CD4-positive, alpha-beta T cell treated with Interleukin-10 for 1 hour (primary cell): ENCODE measurements at places on chromosomes 4 and X.
A peak's percentile ranks its signal among the peaks of the same experiment; 100 is the strongest.

DNA sequence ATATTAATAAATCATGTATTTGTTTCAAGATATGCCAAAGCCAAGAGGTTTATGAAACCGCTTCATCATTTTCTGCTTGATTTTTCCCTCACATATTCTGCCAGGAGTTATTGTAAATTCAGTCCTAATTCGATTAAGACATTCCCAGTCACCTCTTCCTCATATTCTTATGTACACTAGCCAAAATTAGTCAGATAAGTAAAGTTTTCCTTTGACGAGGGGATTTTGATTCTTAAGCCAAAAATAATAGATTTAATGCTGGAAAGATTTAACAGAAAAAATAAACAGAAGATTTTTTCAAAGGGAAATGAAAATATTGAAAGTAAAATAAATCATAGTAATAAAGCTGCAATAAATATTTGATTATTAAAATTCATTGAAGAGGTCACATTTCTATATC, 51.0 kb upstream of the VEGFC start:
- DNase-seq = no peak

DNA sequence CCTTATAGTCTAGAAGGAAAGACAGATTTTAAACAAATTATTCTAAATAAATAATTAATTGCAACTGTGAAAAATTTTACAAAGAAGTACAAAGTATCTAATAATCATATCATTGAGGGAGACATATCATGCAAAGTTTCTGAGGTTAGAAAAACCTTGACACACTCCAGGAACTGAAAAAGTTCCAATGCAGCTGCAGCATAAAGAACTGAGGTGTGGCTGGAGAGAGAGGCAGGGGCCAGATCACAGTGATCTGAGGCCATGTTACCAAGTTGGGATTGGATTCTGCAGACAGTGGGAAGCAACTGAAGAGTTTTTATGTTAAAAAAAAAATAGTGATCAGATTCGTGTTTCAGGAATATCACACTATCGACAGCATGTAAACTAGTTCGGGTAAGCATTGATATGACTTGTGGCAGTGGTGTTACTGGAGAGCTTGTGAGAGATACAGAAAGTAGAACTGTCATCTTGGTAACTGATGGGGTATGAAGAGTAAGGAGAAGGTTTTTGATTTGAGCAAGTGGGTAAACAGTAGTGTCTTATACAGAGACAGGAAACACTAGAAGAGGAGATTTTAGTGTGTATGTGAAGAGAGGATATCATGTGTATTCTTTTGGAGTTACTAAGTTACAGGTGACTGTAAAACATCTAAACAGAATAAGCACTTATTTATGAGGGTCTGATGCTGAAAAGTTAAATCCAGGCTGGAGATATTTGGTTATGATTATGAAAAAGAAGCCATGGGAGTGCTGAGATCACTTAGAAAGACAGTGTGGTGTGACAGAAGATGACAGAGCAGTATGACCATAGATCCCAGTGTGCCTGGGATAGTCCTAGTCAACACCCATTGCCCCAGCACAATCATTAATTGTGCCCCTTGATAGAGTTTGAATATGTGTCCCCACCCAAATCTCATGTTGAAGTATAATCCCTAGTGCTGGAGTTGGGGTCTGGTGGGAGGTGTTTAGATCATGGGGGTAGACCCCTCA, 15.6 kb upstream of the SPRY1 start:
- no peak for DNase-seq

DNA sequence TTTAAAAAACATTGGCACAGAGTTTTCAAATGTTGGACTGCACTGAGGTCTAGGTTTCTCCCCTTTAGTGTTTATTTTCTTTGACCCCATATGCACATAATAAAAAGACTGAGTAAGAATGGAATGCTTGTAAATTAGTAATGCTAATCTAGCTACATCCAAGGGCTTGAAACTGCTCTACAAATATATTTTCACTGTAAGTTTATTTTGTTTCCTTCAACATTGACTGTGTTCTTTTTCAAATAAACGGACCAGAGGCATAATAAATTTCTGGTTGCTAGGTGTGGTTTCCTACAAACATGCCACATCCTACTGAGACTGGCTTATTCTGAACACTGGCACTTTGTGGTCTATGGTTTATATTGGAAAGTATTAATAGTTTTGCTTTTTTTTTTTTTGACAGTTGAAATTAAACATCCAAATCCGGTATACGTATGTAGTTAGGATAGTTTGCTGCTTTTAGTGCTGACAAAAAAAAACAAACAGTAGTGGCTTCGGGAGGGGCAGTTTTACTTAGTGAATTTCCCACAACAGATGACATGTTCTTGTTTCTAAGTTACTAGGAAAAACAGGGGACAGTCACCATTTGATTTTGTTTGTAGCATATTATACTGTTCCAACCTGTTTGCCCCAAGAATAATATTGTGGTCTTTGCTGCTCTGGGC, 13.2 kb downstream of the CA5B start:
- DNase-seq = peak; percentile 83

- DNase-seq = no peak
These were observed 18.6 kb downstream of the NSG1 start for GRCh38 chr4:4405358-4405962.

DNA sequence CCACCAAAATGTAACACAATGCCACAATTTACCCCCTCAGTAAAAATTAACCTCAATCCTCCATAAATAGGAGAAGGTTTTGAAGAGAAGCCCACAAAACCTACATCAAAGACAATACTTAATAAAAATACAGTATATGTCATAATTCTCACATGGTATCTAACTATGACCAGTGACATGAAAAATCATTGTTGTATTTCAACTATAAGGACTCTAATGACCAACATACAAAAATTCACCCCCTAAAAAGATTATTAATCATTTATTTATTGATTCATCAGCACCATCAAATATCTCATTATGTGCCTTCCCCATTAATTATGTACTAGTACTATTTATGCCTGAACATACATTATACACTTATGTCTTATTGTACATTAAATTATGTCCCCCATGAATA, 77.1 kb upstream of the ZMAT1 start:
- DNase-seq = no peak

GRCh38 chr4:17027495-17027894, 129.1 kb upstream of the LDB2 start:
- no peak for DNase-seq

DNA sequence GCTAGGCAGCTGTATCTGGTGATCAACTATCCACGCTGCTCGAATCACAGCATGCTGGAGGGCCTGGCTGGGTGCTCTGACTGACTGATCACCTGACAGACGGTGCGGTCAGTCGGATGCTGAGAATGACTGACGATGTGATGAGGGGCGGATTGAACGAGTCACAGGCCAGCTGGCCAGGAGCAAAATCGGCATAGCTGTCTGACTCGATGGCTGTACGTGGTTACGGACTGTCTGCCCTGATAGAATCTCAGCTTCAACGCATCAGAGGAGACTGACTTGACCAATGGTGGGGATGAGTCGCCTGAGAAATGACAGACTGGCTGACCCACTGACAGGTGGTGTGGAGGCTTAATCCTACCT, 1.0 kb upstream of the SUV39H1 start:
- no peak for DNase-seq

- DNase-seq = no peak
These were observed 556.7 kb upstream of the BOD1L1 start for GRCh38 chr4:14184265-14184664.
